ENCODE measurements at places on chromosomes 13 and 19. TPM values are rescaled to one million over a fixed set of nuclear protein-coding genes. Genes with fewer than 3 reads are reported as not detected.

ZNF534 gene
- 0.12 TPM for total RNA-seq

FOSB gene
- total RNA-seq: 3.4 TPM

ETV2 gene
- total RNA-seq: 1.9 TPM

CEACAM20 gene
- total RNA-seq: not detected

CEACAM5 gene
- 2,196 TPM for total RNA-seq

UNC13A gene
- 0.29 TPM for total RNA-seq

MBD3L3 gene
- not detected for total RNA-seq
